ENCODE measurements at places on chromosomes 3 and 15. TPM values are rescaled to one million over a fixed set of nuclear protein-coding genes. Genes with fewer than 3 reads are reported as not detected.

The RLBP1 gene
- total RNA-seq: not detected

The NR2E3 gene
- total RNA-seq: not detected

The NR1I2 gene
- not detected for total RNA-seq

The PRR23B gene
- not detected for total RNA-seq

The GOLGA6L10 gene
- total RNA-seq: 0.35 TPM

The CDC25A gene
- total RNA-seq: 0.47 TPM

The SAMD7 gene
- not detected for total RNA-seq

The IGSF10 gene
- total RNA-seq: 0.15 TPM

The WDR76 gene
- 1.9 TPM for total RNA-seq

The LDHAL6B gene
- not detected for total RNA-seq

The ITIH3 gene
- total RNA-seq: 2.8 TPM

The MESP2 gene
- total RNA-seq: 1.6 TPM

The CFAP44 gene
- 3.2 TPM for total RNA-seq

The APBA2 gene
- 20.4 TPM for total RNA-seq

The GOLGA6B gene
- total RNA-seq: not detected

The GPR160 gene
- 0.15 TPM for total RNA-seq

The DUOXA1 gene
- total RNA-seq: 0.59 TPM

The SERINC4 gene
- not detected for total RNA-seq

The COL6A5 gene
- 0.12 TPM for total RNA-seq

The IL17RE gene
- 0.23 TPM for total RNA-seq

The VPS33B gene
- total RNA-seq: 6.3 TPM

The SHQ1 gene
- total RNA-seq: 18.8 TPM

The CHRNA3 gene
- total RNA-seq: not detected

The SSUH2 gene
- 0.12 TPM for total RNA-seq

The DAPK2 gene
- total RNA-seq: 8.1 TPM

The KBTBD13 gene
- total RNA-seq: not detected

The SLC9C1 gene
- total RNA-seq: 0.70 TPM

The AGTR1 gene
- total RNA-seq: 1.9 TPM

The CHDH gene
- total RNA-seq: under 0.01 TPM

The CADPS gene
- total RNA-seq: 0.82 TPM

The NIT2 gene
- 1.9 TPM for total RNA-seq

The CLDN16 gene
- total RNA-seq: not detected

The CHRNB4 gene
- not detected for total RNA-seq

The ACTRT3 gene
- total RNA-seq: 3.3 TPM

The GOLGA8H gene
- total RNA-seq: 0.30 TPM

The MEX3B gene
- total RNA-seq: 2.6 TPM

The CCR8 gene
- total RNA-seq: not detected

The GRAMD1C gene
- 13.1 TPM for total RNA-seq

The MUSTN1 gene
- total RNA-seq: not detected

The PLAAT1 gene
- total RNA-seq: not detected
